ENCODE measurements at places on chromosomes 3 and 15.
A peak's percentile ranks its signal among the peaks of the same experiment; 100 is the strongest.

DNA sequence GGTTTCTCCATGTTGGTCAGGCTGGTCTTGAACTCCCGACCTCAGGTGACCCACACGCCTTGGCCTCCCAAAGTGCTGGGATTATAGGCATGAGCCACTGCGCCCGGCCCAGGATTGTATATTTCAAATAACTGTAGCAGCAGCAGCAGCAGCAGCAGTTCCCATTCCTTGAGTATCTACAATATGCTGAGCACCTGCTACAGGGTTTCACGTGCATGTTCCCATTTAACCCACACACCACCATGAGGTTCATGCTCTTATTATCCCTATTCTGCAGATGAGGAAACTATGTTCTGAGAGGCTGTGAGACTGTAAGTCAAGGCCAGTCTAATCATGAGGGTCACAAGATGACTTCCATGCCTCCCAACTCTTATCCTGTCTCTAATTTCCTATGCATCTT is 30.9 kb upstream of the FOXP1 start:
- DNase-seq: no peak

DNA sequence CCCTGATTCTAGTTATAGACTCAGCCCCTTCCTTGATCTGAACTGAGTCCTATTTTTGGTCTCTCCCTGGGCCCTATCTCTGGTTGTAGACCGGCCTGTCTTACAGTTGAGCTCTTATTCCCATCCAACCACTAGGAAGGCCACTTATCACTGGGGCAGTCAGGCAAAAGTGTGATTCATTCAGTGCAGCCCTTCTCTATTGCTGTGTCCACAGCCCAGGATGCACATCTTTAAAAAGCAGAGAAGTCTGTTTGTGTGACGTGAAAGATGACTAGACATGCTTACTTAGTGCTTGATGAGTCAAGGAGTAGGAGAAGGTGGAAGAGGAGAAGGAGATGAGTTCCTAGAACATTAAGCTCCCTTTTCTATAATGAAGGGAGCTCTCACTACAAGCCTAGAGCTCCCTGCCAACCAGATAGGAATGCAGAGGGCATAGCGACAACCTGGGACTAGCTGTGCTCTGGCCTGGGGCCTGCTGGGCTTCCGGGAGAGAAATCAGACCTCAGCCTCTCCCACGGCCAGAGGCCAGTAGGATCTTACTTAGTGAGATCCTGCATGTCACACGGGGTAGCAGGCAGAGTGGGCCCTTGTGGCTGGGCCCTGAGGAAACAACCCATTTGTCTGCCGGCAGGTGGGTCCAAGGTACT is 25.7 kb downstream of the INSYN1 start:
- no peak for DNase-seq

DNA sequence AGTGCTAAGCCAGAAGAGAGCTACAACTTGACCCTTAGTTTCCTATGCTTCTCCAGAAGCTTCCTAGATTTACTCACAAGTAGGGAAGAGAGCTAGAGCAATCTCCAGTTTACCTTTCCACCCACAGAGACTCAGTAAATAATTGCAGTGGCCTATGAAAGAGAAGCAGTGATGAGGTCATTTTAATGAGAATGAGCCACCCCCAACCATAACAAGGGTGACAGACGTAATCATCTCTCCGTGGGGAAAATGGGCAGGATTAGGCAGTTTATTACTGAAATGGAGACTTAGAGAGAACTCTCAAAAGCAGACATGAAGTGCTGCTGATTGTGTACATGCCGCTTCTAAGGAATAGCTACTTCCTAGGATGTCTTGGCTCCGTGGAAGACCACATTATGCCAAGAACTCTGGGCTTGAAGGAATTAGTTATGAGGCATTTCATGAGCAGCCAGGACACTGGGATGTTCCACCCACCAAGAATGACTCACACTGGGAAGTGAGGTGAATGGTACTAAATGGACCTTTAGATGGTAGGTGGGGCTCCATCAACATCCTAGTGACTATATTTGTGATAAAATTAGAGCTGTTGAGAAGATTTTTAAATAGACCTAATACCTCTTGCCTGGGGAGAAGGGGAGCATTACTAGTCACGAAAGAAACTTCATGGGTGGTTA is 160.9 kb downstream of the EDEM1 start:
- DNase-seq: no peak

- DNase-seq: no peak
Measured at GRCh38 chr3:179074656-179075055, 3.0 kb upstream of the ZMAT3 start.

GRCh38 chr15:64844576-64845145 is 2.9 kb downstream of the PLEKHO2 start:
- no peak for DNase-seq

- DNase-seq: no peak
Measured at GRCh38 chr3:63909431-63909830, 2.8 kb downstream of the SCAANT1 start.

- DNase-seq: peak; percentile 40
Measured at GRCh38 chr3:59566481-59566975, 516.7 kb upstream of the CFAP20DC start.

DNA sequence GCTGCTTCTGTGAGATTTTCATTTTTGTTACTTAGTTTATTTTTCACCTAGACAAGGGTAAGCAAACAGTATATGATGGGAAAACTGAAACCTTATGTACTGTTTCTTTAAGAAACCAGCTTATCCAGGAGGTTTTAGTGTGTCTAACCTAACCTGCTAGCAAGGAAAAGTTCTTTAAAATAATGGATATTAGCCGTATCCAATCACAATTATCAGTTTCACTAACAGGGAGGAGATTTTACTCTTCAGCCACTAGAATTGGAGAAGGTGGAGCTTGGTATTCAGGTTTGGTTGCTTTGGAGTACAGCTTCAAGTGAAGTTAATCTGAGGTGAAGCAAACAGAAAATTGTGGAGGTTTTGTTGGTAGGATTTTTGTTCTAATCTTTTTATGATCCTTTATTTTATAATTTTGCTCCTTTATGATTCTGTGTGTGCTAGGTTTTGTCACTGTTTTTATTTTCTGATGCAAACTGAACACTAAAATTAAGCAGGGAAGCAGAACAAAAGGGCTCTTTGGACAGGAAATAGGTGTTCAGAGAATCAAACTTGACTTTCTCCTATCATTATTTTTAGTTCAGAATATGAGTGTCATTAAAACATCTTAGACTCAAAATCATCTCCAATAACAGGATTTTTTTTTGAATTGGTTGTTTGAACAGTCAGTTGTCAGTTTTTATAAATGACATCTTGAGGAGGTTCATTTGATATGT is 13.0 kb downstream of the ZFAND6 start:
- DNase-seq: no peak

DNA sequence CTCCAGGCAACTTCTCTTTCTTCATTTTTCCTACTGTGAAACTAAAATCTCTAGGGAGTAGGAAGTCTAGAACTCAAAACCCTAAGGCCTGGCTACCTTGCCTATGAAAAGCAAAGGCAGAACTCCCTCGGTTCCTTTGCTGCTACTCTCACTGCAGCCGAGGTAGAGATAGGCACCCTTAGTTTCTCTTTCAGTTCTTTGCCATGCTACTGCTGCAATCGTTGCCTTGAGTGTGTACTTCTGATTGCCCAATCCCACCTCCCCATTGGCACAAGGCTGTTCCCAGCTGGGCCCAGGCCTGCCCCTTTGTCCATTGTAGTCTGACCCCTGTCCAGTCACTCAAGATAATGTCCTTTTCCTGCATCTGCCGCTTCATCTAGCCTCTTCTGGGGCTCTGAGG is 92.3 kb upstream of the MRPS22 start:
- DNase-seq: no peak

- no peak for DNase-seq
Measured at GRCh38 chr3:98763819-98764418, 779 bp downstream of the ST3GAL6 start.

GRCh38 chr3:130851277-130851676 is 42.6 kb upstream of the ATP2C1 start:
- no peak for DNase-seq

GRCh38 chr3:177725165-177725564 is 527.9 kb upstream of the TBL1XR1 start:
- DNase-seq: no peak

DNA sequence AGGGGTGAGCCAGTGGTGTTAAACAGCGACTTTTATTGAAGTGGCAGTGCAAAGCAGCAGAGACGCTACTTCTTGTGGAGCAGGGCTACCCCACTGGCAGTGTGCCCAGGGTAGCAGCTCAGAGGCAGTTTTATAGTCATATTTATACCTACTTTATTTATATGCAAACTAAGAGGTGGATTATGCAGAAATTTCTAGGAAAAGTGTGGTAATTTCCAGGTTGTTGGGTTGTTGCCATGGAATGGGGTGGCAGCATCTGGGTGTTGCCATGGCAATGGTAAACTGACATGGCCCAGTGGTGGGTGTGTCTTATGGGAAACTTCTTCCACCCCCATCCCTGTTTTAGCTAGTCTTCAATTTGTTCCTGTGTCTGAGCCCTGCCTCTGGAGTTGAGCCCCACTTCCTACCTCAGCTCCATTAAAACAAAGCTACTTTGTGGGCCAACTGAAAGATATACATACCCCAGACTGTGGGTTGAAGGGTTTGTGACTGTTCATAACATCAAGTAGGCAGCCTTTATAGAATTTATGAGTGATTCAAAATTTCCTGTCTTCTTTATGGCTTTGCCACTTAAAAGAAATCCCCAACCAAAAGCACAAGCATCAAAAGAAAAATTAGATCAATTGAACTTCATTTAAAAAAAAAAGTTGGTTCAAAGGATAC is 60.3 kb downstream of the EBLN2 start:
- no peak for DNase-seq

DNA sequence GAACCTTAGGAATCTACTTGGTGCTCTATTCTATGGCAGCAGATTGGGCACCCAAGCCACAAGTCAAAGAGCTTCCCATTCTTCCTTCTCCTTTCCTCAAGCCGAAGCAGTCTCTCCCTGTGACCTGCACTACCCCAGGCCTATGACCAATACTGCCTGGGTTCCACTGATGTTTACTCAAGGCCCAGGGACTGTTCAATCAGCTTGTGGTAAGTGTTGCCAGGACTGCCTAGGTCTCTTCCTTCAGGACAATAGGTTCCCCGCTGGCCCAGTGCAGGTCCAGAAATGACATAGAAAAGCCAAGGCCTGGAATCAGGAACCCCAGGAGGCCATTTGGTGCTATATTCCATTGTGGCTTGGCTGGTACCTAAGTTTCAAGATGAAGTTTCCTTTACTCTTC is 397.9 kb downstream of the ZIC4 start:
- no peak for DNase-seq

GRCh38 chr3:183687705-183688104 is 9.9 kb upstream of the YEATS2 start:
- no peak for DNase-seq

DNA sequence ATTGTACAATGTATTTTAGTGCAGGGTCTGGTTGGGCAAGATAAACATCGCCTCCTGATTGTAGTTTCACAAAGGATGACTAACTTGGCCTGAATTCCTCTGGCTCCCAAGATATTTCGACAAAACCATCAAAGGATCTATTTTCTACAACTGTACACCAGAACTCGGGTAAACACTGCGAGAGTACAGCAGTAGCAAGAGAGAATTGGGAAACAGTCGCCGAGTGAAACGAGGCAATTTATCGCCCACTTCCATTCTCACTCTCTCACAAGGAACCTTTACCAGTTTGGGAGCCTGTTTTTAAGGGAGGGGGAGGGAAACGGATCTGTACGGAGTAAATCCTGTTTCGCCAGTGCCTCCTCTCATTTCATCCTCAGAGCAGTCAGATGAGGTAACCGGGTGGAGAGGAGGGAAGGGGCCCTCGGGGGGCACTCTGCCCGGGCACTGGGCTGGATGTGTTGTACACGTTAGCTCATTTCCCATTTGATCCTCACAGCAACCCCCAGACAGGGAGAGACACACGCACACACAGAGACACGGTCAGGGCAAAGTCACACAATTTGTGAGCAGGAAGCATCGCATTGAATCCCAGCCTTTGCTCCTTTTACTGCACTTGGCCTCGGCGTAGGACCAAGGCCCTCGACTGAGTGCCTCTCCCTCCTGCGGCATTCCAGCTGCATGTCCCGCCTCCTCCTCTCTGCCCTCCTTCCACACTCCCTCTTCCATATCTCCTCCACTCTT is 120.1 kb downstream of the LIPC start:
- no peak for DNase-seq

DNA sequence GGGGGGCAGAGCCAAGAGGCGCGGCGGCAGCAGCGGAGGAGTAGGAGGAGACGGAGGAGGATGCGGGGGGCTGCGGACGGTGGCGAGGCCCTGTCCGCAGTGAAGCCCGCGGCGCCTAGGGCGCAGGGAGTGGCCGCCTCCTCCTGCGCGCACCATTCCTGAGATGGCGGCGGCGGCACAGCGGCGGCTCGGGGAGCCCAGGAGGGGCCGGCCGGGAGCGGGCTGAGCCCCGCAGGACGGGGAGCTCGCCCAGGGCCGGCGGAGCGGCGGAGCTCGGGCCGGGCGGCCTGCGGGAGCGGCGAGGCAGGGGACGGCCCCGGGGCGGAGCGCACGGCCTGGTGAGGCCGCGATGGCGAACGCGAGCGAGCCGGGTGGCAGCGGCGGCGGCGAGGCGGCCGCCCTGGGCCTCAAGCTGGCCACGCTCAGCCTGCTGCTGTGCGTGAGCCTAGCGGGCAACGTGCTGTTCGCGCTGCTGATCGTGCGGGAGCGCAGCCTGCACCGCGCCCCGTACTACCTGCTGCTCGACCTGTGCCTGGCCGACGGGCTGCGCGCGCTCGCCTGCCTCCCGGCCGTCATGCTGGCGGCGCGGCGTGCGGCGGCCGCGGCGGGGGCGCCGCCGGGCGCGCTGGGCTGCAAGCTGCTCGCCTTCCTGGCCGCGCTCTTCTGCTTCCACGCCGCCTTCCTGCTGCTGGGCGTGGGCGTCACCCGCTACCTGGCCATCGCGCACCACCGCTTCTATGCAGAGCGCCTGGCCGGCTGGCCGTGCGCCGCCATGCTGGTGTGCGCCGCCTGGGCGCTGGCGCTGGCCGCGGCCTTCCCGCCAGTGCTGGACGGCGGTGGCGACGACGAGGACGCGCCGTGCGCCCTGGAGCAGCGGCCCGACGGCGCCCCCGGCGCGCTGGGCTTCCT is at the start of gene GPR27:
GPR27 (plus strand) TSS at position 155 of the 909 bp plus-strand sequence; CDS start at position 350, 195 bp downstream.
- peak; percentile 30 for DNase-seq
